ENCODE measurements at places on chromosomes 1 and 21.

GRCh38 chr1:228228601-228229074 is 20.8 kb downstream of the OBSCN start:
- DNase-seq: no peak

- DNase-seq: no peak
These were observed 145.0 kb upstream of the DUSP10 start for GRCh38 chr1:221886743-221887414.

- DNase-seq: no peak
These were observed 16.6 kb downstream of the HIVEP3 start for GRCh38 chr1:41902159-41902577.

GRCh38 chr1:177487481-177487880 is 316.7 kb downstream of the BRINP2 start:
- no peak for DNase-seq

- no peak for DNase-seq
These were observed 11.7 kb downstream of the MX1 start for GRCh38 chr21:41437729-41438128.

DNA sequence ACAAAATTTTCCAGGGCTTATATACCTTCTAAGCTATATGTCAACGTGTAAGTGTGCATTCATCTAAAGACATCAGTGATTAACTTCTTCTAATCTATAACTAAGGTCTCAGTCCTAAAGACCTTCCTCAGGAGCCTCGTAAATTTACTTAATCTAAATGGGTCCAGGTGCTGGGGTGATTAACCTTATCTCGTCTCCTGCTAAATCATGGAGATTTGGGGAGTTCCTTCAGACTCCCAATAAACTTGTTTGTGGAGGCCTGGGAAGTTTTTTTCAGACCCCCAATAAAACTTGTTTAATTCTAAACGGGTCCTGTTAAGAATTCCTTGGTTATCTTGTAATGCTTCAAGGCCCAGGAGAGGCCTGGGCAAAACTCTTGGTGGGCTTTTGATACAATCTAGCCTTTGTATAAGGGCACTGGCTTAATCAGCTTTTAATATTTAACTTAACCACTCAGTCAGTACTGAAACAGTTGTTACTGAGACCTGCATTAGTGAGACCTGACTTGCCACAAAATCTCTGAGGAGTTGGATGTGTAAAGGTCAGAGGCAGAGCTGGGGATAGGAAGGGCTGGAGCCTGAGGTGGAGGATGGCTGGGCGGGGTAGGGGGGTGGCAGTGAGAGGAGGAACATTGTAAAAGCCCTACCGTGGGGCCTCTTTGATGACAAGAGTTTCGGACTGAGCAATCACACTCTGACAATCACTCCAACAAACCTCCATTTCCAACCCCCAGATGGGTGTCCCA is 6.2 kb upstream of the HMGCS2 start:
- DNase-seq: no peak

DNA sequence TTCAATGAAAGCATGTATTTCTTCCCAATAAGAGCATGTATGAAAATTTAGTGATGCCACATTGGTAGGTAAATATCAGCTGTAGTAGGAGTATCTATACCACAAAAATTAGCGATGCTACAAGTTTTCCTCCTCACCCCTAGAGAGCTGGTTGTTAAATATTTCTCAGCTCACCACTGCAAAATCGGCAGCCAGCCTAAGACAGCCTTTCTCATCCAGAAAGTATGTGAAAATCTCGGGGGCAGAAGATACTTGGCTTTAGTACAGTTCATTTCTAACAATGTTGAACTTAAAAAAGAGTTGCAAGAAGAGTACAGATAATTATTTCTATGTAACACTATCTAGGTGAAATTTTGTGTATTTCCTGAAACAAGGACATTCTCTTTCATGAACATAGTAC is 235.4 kb downstream of the TPR start:
- DNase-seq: no peak

GRCh38 chr1:36532810-36533401 is 50.2 kb upstream of the CSF3R start:
- DNase-seq: no peak

GRCh38 chr1:196399713-196400112 is 208.5 kb downstream of the KCNT2 start:
- DNase-seq: no peak

- DNase-seq: no peak
These were observed 25.2 kb downstream of the GFI1 start for GRCh38 chr1:92461364-92462097.

- no peak for DNase-seq
These were observed 132.5 kb downstream of the PLXNA2 start for GRCh38 chr1:208111646-208112190.

DNA sequence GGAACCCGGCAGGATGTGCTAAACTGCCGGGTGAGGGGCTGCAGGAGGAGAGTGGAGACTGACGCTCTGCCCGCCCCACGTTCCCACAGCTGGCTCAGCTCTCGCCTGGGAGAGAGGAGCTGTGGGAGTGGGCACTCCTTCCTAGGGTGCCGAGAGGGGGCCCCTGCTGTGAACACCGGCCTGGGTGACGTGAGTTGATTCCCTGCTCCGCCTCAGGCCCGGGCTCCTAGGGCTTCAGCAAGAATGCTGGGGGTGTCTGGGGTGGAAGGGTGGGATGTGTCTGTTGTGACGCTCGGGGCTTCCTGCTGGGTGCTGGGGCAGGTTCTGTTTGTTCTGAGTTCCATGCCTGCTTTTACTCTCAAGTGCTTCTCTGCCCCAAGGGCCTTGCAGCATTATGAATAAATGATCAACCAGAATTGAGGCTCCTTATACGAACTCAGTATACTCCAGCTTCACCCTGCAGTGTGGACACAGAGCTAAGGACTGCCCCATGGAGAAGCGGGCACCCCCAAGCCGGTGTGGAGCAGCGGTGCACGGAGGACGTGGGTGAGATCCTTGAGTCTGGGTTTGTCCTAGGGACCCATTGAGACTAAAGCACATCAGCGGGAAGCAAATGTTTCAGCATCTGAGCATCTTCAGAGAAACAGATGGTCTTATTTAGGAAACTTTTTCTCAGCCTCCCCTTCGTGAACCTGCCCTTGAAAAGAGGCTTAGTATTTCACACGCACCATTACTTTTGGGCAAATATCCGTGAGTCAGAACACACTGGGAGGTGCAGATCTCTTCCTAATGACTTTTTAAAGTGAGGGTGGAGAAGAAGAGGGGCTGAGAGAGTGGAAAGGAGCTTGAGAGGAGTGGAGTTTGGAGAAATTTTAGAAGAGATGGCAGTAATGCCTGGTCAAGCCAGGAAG is 41.7 kb downstream of the SYT6 start:
- no peak for DNase-seq

- DNase-seq: no peak
These were observed 33.7 kb upstream of the DMBX1 start for GRCh38 chr1:46455951-46456350.

DNA sequence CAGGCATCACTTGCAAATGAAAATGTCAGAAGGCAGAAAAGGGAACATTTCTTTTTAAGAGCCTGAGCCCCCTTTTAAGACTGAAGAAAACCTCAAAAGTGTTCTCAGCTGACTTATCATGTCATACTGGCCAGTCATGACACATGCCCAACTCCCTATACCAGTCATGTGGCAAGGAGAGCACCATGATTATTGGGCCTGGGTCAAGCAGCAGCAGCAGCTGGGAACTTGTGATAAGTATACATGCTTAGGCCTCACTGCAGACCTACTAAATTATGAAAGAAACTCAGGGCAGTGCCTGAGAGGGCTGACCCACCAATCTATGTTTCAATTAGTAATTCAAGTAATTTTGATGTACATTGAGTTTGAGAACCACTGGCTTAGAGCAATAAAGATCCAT is 8.6 kb downstream of the RO60 start:
- no peak for DNase-seq

DNA sequence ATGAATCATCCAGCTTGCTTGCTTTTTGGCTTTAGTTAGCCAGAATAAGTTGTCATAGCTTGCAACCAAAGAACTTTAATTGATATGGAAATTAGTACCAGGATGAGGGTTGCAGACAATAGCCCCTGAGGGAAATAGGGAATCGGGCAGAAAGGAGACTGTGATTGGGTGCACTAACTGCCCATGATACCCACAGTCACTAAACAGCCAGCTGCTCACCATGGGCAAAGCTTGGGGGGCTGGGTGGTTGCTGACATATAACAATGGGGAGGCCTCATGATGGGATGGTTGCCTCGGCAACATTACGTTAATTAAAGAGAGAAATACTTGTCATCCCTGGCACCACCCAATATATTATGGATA is 17.8 kb upstream of the PLA2G2E start:
- no peak for DNase-seq

DNA sequence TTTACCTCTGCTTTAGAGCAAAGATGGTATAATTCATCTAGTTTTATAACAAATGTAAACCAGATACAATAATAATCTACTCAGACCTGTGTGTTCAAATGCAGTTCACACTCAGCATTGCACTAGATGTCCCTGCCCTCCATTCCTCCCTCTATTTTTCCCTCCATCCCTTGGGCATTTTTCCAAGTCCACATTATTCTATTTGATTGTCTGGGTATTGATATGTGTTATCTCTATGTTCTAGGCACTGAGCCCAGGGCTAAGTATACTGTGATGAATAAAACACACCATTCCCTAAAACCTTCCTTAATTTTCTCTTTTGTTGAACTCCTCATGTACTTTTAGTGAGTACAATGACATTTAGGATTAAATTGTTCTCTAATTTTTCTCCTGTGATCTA is 66.2 kb upstream of the HMCN1 start:
- no peak for DNase-seq

- DNase-seq: no peak
These were observed 638.2 kb downstream of the AMY1C start for GRCh38 chr1:104387716-104388508.

- DNase-seq: no peak
These were observed 8.1 kb upstream of the XPR1 start for GRCh38 chr1:180623579-180624347.

GRCh38 chr1:17441265-17441992 is 2.0 kb upstream of the RCC2 start:
- DNase-seq: peak; percentile 36

- no peak for DNase-seq
These were observed 78.8 kb downstream of the MRPL39 start for GRCh38 chr21:25528515-25528914.

Data from activated T-cell treated with anti-CD3 and anti-CD28 coated beads, Interleukin-2, amount 50 U/mL, for 72 hours (primary cell).